ENCODE measurements at places on chromosomes 12 and 14.

GRCh38 chr14:66114071-66114470, 372.1 kb upstream of the CCDC196 start:
- DNase-seq, result no peak

DNA sequence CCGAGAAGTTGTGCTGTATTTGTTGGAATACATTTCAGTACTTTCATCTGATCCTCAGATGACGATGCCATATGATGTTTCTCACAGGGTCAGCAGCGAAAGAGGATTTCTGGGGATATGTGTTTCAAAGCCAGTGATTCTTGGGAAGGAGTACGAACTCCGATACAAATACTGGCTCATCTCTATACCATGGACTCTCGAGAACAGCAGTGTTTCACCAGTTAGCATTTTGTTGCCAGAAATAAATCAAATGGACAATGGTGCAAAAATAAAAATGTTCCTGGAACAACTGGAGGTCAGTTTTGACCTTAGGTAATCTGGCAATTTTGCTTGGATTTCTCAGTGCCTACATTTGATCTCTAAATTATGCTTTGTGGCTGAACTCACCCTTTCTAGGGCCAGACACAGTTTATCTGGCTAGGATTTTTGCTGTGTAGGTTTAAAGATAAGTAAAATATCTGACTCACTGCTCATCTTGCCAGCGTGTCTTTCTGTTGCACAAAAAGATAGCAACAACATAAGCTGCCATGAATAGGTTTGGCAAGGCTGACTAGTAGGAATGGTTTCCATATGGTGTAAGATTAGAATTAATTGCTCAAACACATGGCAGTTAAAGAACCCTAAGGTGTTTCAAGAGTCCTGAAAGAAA, 11.0 kb upstream of the MGP start:
- no peak for DNase-seq

DNA sequence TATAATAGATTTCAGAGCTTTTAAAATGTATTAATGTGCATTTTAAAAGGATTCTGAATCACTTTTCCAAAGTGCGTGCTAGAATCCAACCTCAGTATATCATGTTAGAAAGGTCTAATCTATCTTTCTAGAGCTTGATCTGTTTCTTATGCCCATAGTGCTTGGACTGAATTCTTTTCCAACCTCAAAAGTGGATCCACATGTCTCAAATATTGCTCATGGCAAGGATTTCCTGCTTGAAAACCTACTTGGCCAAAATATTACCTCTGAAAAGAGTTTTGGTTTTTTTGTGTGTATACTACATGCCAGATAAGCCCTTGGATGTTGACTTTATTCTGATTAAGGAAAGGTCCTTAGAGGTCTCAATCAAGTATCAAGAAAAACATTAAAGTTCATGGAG, 16.9 kb upstream of the SLC6A15 start:
- no peak for DNase-seq

DNA sequence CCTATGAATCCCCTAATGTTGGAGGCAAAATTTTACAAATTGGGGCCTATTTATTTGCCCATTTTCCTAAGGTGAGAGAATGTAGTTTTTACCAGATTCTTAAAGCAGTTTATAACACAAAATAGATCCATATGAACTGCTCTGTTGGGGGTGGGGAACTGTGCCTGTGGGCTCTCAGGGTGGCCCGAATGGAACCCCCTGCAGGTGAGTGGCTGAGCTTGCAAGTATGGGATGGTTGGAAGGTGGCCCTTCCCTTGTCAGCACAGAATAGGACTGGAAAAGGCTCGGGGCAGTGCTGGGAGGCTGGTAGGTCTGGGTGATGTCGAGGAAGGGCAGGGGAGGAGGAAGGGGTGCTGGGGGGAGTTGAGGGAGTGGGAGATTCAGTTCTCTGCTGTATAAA, 4.9 kb downstream of the VSX2 start:
- DNase-seq, result no peak

DNA sequence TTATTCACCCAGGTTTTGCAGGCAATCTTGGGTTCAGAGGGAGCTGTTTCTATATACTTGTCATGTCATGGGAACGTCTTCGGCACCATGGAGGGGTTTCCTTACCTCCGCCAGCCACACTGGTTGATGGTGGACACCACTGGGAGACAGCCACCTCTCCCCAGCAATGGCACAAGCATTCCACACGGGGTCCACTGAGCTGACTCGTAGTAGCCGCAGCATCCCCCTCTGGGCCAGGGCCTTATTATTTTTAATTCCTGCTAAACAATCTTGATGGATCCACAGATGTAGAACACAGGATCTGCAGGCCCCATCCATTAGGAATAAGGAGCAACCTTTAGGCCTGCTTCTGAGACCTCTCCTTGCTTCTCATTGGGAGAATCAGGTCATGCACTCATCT, 132.9 kb downstream of the DICER1 start:
- no peak for DNase-seq
